ENCODE measurements at places on chromosomes 2 and 18. TPM values are rescaled to one million over a fixed set of nuclear protein-coding genes. Genes with fewer than 3 reads are reported as not detected.

The SOX11 gene
- polyA plus RNA-seq = not detected

The C2orf15 gene
- polyA plus RNA-seq = 0.44 TPM

The FIGLA gene
- polyA plus RNA-seq = not detected

The STARD6 gene
- not detected for polyA plus RNA-seq

The CPLX4 gene
- not detected for polyA plus RNA-seq

The SLC23A3 gene
- polyA plus RNA-seq = 4.3 TPM

The DYNAP gene
- not detected for polyA plus RNA-seq

The PXDN gene
- polyA plus RNA-seq = 8.5 TPM

The DSG4 gene
- polyA plus RNA-seq = not detected

The SKOR2 gene
- polyA plus RNA-seq = not detected

The FRZB gene
- 2.5 TPM for polyA plus RNA-seq
